ENCODE measurements at places on chromosomes 4 and X.

DNA sequence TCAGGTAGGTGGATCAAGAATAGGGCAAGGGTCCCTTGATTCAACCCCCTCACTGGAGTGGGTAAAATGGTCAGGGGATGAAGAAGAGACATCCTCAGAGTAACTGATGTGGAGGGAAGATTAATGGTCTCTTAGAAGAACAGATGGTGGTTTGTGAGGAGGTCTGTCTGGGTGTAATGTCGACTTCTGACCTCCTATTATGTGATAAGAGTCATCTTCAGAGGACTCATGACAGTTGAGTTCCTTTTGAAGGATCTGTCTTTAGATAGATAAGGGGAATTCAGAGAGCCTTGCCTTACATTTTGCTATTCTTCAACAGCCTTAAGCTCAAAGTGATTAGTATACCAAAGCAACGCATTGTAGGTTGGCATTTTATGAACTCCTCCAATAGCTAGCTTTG lies 27.1 kb upstream of the MAGEA8 start:
- no peak for DNase-seq

GRCh38 chr4:119211867-119212233 lies 663 bp upstream of the USP53 start:
- no peak for DNase-seq

- DNase-seq, result peak; percentile 75
These were observed 116.6 kb upstream of the FAT1 start for GRCh38 chr4:186840222-186840701.

DNA sequence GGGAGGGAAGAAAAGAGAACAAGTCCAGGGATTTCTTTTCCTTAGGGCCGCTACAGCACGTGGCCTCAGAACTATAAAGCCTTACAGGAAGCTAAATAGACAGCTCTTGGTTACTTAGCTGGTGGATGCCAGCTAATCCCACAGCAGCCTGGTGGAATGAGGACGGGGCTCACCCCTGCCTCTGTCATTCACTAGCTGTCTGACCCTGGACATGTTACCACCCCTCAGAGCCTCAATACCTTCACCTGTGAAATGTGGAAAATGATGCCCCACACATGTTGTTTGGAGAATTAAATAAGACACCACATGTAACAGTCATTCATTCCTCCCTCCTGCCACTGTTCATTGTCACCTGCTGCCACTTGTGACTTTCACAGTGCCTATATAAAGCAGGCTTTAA lies 15.7 kb downstream of the CCKAR start:
- no peak for DNase-seq

DNA sequence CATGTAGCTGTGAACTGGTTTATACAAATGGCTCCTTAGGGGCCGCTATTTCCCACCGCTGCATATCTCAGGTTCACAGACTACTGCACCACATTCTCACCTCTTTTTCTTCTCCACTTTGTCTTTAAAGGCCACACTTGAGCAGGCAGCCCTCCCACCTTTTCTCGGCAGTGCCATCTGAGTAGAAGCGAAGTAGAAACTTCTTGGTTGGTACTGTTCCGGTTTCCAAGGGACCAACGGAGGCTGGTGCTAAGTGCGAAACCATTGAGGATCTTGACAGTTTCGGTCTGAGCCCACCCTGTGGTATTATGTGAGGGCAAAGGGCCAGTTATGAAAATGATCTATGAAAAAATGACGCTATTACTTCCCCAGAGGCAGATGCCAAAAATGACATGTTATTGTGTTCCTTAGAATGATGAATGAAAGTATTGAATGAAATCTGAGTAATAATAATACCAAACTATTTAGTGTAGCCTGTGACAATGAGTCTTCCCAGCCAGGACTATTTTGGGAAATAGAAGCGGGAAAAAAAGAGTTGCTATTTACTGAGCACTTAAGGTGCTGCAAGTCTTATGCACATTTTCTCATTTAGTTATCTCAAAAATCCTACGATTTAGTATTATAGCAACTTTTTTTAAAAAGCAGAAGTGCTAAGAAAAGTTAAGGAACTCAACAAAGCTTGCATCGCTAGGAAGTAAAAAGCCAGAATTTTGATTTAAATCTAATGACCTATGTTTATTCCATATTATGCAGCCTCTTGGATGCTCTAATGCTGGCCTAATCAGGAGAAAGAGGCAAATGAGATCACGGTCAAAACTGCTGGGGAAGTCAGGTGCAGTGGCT lies 29.6 kb upstream of the CHRNA9 start:
- DNase-seq, result no peak

GRCh38 chrX:142296421-142296820 lies 91.3 kb upstream of the MAGEC2 start:
- no peak for DNase-seq

- no peak for DNase-seq
These were observed 99.2 kb downstream of the SHOX start for GRCh38 chrX:729583-730409.

DNA sequence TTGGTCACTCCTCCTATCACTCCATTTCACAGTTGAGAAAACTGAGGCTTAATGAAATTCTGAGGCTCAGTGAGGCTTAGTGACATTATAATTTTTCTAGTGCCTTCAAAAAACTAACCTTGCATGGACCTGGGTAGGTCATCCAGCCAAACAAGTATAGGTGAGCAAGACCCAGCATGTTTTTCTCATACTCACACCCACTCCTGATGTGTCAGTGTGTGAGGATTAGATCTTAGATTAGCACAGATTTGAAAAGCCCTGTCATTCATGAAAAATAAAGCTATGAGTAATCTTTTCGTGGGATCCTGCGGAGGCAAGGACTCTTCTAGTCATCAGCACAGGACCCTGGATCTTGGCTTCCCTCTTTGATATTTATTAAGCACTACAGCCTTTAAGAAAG lies 146.7 kb downstream of the CHIC2 start:
- no peak for DNase-seq

DNA sequence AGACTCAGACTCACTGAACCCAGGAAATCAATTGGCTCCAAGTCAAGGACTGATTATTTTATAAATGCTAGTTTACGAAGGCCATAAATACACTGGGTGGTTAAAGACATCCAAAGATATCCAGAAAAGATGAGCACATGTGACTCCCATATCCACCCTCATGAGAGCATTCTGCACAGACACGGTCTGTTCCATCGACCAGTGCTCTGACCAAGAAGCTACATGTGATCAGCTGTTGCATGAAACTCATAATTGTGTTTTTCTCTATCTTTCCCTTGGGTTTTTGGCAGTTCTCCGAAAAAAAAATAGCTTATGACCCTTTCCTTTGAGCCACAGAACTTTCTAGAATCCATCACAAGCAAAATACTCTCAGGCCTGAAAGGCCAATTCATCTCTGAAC lies 2.7 kb upstream of the PIR start:
- no peak for DNase-seq

DNA sequence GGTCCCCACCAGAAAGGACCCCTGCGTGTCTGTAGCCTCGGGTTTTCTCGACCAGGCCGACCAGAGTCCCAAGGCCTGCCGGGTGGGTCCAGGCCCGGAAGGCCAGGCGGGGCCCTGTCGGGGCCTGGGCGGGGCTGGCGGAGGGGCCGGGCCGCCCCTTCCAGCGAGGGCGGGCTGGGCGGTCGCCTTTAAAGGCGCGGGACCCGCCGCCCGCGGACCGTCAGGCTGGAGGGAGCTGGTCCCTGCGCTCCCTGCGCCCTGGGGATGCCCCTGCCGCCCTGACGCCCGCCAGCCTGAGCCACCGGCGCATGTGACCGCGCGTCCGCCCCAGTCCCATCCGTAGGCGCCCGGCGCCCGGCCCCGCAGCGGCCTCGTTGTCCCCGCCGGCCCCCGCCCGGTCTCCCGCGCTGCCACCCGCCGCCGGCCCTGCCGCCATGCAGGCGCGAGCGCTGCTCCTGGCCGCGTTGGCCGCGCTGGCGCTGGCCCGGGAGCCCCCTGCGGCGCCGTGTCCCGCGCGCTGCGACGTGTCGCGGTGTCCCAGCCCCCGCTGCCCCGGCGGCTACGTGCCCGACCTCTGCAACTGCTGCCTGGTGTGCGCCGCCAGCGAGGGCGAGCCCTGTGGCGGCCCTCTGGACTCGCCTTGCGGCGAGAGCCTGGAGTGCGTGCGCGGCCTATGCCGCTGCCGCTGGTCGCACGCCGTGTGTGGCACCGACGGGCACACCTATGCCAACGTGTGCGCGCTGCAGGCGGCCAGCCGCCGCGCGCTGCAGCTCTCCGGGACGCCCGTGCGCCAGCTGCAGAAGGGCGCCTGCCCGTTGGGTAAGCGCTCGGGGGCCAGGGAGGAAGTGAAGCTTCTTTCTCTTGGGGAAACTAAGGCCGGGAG lies at the start of gene HTRA3:
TSS of gene HTRA3 (plus strand) at position 220 of the 883 bp plus-strand sequence. CDS start at position 435, 215 bp downstream.
- DNase-seq, result no peak

DNA sequence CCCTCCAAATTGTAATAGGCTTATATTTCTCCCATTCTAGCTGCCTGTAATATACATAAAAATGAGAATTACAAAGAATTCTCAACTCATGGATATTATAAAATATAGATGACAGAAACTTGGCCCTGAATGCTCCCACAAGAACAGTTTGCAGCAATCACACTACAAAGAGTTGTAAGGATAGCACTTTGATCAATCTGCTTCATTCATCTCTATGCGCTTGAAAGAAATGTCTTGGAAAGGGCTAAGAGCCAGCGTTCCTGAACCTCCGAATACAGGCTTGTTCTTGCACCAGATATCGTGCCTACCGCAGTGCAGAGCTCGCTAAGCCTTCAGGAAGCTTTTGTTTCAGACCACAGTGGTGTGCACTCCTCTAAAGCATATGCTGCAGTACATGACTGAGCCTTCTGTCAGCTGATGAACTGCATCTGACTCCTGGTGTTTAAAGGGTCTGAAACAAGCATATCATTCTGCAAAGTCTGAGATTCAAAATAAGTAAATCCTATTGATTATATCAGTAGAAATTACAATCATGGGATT lies 417.6 kb upstream of the ZFP42 start:
- no peak for DNase-seq

- no peak for DNase-seq
These were observed 225.4 kb downstream of the ARHGAP24 start for GRCh38 chr4:85700362-85700761.

DNA sequence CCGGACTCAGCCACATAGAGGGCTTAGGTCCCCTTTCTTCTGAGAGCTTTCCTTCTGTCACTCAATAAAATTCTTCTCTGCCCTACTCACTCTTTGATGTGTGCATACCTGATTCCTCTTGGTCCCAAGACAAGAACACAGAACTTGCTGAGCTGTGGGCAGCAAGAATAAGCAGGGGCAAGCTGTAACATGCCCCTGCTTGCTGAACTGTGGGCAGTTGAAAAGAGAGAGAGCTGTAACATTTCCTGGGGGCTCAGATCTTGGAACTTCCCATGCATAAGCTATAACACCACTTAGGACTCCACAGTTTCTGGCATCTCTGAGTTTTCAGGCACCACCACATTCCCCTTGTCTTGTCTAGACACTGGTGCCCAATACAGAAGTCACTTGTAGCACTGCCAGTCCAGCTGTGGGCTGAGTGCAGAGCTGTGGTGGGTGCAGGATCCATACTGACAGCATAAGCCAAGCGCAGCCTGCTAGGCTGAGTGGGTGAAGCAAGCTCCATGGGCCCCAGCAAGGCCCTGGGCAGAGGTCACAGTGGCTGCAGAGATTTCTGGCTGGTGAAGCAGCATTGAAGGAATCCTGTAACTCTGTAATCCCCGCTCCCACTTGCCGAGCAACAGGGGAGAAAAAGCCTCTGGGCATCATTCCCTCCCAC lies 241.2 kb downstream of the PCDH10 start:
- no peak for DNase-seq

- DNase-seq, result no peak
These were observed 15.6 kb upstream of the IBSP start for GRCh38 chr4:87783781-87784180.

DNA sequence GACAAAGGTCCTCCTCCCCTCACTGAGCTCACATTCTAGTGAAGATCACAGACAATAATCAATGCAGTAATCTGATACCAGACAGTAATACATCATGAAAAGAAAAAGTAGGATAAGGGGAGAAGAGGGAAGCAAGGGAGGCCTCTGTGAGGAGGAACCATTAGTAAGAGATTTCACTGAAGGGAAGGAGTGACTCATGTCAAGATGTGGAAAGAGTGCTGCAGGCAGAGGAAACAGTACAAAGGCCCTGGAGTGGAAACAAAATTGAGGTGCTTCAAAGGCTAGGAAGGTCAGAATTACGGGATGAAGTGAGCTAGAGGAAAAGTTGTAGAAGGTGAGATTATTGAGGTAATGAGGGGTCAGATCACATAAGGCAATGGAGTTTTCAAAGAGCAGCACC lies 38.1 kb downstream of the LAMTOR3 start:
- no peak for DNase-seq
